ENCODE measurements at places on chromosomes 5 and 9.
A peak's percentile ranks its signal among the peaks of the same experiment; 100 is the strongest.

DNA sequence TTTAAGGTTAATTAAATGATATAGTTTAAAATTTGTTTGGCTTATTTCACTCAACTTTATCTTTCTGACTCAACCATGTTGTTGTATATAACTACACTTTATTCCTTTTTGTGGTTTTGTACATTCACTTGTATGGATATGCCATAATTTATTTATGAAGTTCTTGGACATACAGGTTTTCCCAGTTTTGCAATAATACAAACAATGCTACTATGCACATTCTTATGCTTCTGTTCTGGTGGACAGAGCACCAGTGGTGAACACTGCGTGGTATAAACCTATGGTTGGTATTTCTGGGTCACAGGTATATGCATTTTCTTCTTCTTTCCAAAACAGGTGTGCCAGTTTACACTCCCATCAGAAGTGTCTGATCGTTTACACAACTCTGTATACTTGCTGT is 35.7 kb upstream of the TRIM14 start:
- DNase-seq = no peak

DNA sequence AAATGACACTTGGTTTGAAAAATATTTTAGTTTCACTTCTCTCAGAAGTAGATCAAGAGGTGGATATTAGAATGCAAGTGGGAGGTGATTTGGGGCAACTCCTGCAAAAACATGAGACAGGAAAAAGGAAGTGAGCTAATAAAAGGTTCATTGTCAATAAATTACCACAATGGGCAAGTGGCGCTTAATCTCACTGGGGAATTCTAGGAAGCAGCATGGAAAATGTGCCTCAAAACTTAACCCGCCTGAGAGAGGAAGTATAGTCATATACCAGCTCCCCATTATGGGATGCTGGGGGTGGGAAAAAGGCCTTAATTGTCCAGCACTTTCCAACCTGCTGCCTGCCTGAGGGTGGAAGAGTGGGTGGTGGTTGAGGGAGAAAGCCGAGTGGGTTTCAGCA is 204.1 kb downstream of the ELAVL2 start:
- no peak for DNase-seq

- no peak for DNase-seq
These were observed 15.4 kb downstream of the NIPAL4 start for GRCh38 chr5:157475432-157475831.

DNA sequence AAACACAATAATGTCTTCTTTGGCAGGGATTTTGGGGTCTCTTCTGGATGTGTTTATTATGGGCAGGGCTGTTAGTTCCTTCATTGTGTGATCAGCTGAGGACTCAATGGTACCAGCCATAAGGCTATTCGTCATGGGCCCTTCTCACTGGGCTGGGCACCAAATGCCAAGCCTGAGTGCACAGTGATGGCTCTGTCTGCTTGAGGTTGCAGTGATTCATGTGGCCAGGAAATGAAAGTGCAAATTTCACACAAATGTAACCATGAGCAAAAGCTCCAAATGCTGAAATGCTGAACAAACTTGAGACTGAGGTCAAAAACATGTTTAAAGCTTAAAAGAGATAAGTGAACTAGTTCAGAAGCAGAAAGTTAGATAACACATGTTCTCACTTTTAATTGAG is 191.0 kb downstream of the TARS1 start:
- no peak for DNase-seq

DNA sequence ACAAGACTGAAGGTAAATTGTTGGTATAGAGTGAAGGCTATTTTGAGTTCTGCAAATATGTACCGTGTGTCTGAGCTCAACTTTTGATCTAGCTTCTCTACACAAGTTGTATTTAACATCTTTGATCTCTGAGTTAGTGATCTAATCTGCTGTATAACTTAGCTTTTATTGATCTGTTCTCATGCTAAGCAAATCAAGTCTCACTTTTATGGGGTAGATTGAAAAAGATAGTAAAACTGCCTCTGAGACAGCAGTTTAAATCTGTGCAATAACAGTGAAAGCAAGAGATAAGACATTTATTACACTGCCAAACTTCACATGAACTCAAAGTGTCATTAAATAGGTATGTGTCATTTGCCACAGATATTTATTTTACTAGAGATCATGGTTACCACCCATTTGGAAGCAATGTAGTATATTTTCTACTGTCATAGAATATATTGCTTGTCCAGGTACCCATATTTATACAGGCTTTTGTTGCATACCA is 477.3 kb downstream of the ISL1 start:
- DNase-seq = no peak

GRCh38 chr9:93648836-93649235 is 72.5 kb downstream of the PHF2 start:
- no peak for DNase-seq

GRCh38 chr9:101219030-101219429 is 165.8 kb downstream of the BAAT start:
- no peak for DNase-seq

GRCh38 chr9:110089681-110090370 is 118.1 kb downstream of the C9orf152 start:
- DNase-seq = no peak

GRCh38 chr5:32504989-32505596 is 60.6 kb upstream of the ZFR start:
- peak; percentile 98 for DNase-seq

DNA sequence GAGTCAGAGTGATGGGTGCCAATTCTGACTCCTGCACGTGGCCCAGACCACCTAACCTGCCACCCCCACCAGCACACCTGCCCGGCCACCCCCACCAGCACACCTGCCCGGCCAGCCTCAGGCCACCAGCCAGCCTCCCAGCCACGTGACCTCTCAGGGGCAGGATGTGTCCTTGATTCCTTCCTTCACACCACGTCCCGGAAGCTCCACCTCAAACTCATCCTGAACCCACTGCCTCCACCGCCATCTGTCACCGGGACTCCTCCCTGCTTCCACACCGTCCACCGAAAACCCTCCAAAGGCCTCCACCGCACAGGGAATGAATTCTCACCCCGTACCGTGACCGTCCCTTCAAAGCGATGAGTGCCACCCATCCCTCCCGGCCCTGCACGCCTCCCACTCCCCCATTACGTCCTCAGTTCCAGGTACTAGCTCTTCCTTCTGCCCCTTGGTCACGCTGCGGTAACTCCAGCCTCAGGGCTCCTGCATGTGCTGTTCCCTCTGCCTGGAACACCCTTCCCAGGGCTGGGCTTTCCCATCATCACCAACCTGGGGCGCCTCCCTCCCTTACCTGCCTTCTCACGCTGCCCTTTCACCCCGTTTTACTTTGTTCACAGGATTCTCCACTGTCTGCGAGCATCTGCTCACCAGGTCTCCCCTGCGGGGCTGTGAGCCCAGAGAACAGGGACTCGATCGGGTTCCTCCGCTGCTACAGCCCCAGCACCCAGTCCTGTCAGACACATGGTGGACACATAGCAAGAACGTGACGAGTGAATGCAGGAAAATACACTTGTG is 82.9 kb downstream of the ADAMTS2 start:
- DNase-seq = no peak

- no peak for DNase-seq
These were observed 112.3 kb downstream of the GCNT1 start for GRCh38 chr9:76571288-76571687.

DNA sequence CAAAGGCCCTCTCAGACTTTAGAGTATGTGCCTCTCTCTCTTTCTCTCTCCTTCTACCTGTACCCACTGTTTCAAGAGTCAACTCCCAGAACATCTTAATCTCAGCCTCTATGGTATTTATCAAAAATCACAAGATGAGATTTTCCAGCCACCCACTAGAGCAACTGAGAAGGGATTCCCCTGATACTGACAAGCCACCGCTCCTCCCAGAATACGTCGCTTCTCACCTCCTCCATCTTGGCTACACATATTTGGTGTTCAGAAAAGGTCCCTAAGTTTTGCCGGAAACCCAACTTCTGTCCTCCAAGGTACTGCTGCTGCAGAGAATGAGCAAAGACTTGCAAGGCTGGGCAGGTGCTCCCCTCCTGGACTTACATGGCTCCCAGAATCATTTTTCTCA is 6.1 kb downstream of the GARIN3 start:
- DNase-seq = no peak

DNA sequence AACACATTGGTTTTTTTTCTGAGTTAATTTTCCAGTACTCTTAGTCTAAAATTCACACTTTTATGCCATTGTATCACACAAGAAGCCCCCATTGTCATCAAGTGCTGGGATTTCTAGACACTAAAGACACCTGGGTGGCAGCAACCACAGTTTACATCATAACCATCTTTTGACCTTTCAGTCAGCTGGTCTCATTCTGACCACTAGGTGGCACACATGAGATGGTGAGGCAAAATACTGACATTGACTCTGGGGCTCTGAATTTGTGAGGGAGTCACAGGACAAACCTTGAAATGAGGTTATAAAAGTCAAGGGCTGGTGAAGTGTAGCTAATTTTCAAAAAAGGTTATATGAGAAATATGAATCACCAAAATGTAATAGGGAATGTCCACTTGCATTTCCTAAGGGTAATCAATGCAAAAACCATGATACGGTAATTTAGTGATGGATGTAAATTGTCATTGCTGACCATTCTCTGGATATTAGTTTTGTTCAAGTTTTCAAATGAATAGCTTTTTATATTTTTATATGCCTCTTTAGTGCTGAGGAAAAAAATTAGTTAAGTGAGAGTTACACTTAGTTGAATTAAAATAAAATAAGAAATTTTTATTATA is 229.4 kb downstream of the DMAC1 start:
- peak; percentile 77 for DNase-seq

DNA sequence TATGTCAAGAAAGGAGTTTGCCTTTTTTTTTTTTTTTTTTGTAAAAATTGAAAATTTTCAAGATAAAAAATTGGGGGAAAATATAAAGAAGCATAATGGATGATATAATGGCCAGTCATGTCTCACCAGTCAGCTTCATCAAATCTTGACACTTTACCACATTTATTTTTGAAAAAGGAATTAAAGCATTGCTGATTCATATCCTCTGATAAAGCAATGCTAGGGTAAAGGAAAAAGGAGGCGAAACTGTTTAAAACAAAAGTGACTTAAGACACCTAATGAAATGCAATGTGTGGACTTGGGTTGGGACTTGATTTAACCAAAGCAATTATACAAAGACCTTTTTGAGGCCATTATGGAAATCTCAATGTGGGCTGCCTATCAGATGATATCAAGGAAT is 208.5 kb downstream of the ARHGAP26 start:
- no peak for DNase-seq

- DNase-seq = peak; percentile 74
These were observed 113.0 kb downstream of the GAPVD1 start for GRCh38 chr9:125374443-125375309.

DNA sequence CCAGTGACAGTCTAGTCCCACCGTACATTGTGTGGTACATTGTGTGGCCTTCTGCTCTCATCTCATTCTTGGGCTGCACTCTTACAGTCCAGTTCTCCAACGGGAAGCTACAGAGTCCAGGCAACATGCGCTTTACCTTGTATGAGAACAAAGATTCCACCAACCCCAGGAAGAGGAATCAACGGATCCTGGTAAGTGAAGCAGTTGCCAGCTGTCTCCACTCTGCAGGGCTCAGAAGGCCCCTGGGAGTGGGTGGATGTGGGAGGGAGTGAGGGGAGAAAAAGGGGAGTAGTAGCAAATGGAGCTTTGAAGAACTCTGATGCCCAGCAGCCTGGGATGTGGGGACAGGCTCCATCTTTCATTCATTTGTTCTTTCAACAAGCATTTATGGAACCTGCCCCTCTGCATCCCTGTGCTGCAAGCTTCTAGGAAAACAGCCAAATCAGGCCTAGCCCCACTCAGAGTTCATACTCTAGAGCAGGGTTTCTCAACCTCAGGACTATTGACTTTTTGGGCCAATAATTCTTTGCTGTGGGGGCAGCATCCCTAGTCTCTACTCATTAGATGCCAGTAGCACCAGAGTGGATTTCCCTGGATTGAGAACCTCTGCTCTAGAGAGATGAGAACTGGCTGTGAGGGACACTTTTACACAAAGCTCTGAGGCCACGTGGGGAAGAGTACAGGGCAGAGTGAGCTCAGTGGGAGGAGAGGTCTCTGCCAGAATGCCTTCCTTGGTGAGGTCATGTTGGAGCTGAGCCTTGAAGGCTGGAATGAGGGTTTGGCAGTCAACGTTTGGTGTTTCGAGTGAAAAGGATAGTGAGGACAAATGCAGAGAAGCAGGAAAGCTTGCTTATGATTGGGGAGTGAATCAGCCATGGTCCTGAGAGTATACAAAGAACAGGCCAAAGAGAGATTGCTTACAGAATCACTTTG is 1.1 kb downstream of the POLR1E start:
- peak; percentile 66 for DNase-seq

- no peak for DNase-seq
These were observed at the start of gene FGF18 for GRCh38 chr5:171418982-171419687. FGF18 (plus strand) TSS chr5:171419647; CDS start chr5:171420200, 553 bp downstream.

- no peak for DNase-seq
These were observed 249.9 kb downstream of the NTRK2 start for GRCh38 chr9:84919440-84919839.

GRCh38 chr5:17192191-17192590 is 25.2 kb upstream of the BASP1 start:
- DNase-seq = no peak

DNA sequence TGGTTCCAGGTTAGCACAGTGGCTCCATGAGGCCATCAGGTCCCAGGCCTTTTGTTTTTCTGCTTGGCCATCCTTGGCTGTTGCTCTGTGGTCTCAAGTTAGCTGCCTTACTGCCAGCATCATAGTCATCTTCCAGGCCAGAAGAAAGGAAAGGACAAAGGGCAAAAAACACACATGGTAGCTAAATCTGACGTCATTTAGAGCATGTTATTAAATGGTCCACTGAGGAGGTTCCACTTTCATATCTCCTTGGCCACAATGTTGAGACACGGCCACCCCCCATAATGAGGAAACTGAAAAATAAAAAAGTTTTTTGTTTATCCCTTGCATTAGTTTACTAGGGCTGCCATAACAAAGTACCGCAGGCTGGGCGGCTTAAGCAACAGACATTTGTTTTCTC is 106.4 kb upstream of the NIPBL start:
- DNase-seq = no peak

- no peak for DNase-seq
These were observed 36.2 kb downstream of the NACC2 start for GRCh38 chr9:136058801-136059302.

DNA sequence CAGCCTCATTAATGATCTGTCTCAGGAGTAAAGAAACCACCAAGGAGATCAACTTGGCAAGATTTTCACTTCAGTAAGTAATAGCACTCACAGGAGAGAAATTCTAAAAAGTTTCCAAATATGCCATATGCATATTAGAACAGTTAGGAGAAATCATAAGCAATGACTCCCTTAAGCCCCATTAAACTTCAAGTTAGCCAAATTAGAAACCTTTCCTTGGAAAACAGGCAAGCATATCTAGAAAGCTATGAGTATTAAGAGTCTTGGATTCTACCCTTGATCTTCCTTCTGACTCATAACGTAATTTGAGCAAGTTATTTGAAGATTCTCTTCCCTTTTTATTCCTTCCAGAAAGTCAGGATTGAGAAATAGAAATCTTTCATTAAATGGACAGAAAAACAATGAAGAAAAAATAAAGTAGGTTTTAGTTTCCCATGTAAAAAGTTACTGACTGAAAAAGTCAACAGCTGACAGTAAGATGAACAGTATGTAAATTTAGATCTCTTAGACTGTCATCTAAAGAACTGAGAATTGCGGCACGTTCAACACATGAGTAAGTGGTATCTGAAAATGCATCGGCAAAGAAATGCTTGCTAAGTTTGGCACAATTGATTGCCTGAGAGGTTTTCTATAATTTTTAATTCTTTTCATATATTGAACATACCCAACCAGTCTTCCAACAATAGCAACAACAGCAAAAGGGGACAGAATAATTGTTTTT is 565.7 kb upstream of the FTMT start:
- no peak for DNase-seq

Measured in NCI-H446 (cell line).